Substantia nigra (tissue), 51 donors: ENCODE measurements at places on chromosomes 16 and 17.

- DNase-seq: no peak
Observed at GRCh38 chr17:41496803-41497484, 7.2 kb upstream of the KRT36 start.

DNA sequence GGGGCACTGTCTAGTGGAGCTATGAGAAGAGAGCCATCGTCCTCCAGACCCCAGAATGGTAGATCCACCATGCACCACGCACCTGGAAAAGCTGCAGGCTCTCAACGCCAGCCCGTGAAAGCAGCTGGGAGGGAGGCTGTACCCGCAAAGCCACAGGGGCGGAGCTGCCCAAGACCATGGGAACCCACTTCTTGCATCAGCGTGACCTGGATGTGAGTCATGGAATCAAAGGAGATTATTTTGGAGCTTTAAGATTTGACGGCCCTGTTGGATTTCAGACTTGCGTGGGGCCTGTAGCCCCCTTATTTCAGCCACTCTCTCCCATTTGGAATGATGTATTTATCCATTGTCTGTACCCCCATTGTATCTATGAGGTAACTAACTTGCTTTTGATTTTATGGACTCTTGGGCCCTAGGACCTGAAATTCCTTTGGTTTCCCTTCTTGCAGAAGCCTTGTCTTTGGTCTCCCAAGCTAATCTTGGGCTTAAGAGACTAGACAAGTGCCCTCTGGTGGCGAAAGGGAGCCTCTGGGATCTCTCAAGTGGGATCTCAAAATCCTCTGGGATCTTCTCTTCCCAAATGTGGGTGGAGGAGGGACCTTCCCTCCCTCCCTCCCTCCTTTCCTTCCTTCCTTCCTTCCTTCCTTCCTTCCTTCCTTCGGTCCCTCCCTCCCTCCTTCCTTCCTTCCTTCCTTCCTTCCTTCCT is 58.2 kb upstream of the HAPSTR1 start:
- DNase-seq: no peak

GRCh38 chr17:49872754-49873377 is 25.0 kb upstream of the TAC4 start:
- DNase-seq: no peak

DNA sequence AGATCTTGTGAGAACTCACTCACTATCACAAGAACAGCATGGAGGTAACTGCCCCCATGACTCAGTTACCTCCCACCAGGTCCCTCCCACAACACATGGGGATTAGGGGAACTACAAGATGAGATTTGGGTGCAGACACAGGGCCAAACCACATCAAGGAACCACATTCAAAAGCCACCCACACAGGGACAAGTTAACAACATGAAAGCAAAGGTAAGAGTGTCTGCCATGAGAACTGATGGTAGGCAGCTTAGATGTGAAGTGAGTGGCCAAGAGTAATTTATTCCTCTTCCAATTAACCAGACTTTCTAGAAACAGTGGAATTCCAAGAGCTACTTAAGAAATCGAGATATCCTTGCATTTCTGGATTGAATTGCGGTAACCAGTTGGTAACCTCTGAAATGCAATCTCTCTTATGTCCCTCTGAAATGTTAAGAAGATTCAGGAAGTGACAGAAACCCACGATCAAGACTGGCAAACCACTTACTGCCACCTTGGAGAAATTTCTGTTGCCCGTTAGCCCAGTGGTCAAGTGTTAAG is 167.4 kb upstream of the CACNG5 start:
- no peak for DNase-seq

- no peak for DNase-seq
Observed at GRCh38 chr16:27762441-27762840, 212.5 kb downstream of the KATNIP start.

DNA sequence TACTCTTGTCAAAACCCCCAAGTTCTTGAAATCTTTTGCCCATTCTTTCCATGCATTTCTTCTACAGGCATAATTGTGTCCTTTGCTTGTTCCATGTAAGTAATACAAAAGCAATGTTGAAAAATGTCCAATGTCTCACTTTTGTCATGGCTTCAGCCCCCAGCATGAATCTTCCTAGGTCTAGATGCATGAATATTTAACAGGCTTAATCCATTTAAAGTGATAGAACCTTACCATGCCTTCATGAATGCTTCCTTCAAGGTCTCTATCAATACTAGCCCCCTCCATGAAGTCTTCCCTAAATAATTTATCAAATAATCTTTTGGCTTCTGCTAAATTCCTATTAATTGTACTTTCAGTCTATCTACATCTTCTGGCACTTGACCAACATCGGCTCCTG is 46.1 kb upstream of the ANKFY1 start:
- DNase-seq: no peak

GRCh38 chr17:37677021-37677420 is 33.8 kb upstream of the DDX52 start:
- no peak for DNase-seq

DNA sequence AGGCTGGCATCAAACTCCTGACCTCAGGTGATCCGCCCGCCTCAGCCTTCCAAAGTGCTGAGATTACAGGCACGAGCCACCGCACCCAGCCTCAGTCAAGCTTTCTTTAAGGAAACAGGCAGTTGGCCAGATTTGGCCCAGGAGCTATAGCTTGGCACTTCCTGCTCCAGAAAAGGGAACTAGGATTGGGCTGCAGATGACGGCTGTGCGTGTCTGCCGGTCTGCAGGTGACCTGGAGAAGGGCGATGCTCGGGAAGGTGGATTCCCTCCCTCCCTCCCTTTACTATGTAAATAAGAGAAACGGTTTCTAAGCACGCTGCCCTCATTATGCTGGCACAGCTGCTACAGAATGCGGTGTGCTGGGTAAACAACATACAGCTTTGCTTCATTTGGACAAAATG is 215.9 kb downstream of the RPTOR start:
- no peak for DNase-seq

DNA sequence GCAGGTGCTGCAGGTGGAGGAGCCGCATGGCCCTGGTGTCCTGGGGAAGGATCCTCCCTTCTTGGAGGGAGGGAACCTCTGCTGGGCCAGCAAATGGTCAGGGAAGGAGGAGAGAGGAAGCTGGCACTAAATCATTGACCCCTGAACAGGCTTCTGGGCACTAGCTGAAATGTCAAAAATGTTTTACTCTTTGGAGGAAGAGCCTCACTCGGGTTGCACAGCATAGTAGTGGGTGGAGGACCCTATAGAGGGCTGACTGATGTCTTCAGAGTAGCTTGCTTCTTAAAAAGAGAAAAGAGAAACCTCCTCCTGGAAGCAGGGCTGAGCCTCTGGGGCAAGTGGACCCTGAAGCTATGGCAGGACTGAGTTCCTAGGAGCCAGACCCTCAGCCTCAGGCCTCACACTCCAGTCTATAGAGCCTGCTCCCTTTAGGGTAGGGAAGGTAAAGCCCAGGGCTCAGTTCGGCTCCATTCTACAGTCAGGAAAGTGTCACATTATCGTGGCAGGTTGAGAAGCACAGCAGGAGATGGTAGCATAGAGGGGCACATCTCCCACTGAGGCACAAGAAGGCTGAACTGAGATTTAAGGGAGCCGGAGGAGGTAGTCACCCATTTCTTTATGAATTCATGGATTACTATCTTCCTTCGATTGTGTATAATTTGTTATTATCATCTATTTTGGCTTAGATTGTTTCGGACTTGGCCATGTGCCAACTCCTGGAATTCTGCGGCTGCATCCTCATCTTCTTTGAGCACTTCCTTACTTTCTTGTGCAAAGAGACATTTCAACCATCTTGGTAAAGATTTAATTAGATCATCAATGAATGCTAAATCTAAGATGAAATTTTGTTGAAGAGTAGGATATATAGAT is 7.3 kb upstream of the CUEDC1 start:
- no peak for DNase-seq

DNA sequence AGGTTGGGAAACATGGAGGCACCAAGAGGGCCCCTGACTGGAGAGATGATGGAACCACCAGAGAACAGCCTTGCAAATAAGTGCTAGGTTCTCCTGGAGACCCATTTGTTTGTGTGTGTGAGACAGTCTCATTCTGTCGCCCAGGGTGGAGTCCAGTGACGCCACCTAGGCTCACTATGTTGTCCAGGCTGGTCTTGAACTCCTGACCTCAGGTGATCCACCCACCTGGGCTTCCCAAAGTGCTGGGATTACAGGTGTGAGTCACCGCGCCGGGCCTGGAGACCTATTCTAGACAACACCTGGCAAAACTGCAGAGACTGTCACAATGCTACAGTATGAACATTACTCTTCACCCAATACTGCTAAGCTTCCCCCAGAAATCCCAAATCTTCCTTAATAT is 1.5 kb downstream of the NPLOC4 start:
- DNase-seq: no peak

GRCh38 chr16:11359370-11359769 is 14.1 kb downstream of the RMI2 start:
- DNase-seq: no peak

DNA sequence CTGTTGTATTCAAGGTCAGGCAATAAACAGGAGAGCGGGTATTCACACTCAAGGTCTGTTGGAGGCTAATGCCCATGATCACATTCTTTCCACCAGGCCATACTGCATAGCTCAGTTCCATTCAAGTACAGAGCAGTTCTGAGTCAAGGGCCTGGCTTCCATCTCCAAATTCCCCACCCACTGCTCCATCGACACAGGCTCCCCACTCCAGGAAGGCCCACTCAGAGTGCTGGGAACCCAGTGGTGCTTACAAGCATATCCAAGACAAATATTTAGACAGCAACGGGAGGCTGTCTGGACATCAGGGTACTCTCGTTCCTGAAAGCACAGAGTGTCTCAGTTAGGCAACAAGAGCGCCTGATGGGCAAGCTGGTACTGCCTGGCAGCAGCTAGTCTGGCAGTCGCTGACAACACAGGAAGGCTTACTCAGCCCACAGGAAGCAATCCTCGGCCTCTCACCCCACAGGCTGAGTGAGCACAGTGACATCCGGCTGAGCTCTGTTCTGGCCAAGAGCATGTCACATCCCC is 40.9 kb downstream of the RFFL start:
- peak; percentile 32 for DNase-seq

GRCh38 chr17:78356101-78356713 is 3.7 kb downstream of the SOCS3 start:
- peak; percentile 45 for DNase-seq

- DNase-seq: no peak
Observed at GRCh38 chr17:72953621-72954020, 138.9 kb downstream of the SLC39A11 start.

DNA sequence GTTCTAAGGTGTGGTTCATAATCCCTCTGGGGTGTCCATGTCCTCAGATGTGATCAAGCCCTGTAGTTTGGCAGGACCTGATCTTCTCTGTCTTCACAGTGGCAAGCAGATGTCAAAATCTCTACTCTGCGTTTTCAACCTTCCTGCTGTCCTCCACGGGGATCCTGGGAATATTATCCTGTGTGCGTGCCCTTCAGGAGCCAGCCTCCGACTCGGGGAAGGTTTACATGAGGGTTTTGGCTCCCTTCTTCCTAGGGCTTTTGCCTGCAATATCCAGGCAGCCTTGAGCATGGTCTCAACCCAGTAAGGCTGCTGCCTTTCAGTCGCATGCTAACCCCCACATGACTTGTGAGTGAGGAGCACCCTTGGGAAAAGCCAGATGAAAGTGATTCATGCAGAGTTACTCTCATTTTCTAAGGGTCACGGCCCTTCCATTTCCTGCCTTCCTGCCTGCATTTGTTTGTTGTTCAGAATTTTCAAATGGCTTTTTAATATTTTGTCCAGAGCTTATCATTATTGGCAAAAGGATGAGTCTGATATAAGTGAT is 202.2 kb upstream of the CHMP6 start:
- no peak for DNase-seq
